T-cell (primary cell): ENCODE measurements at places on chromosomes 6 and 20. TPM values are rescaled to one million over a fixed set of nuclear protein-coding genes. Genes with fewer than 3 reads are reported as not detected.

GRCh38 chr6:38739532-38739931, 24.4 kb downstream of the DNAH8 start:
- H3K36me3 ChIP-seq: no peaks in the 10 kb centered on the region
- no peak for DNase-seq
- H3K27ac ChIP-seq: no peak overlapping the region
- no peak overlapping the region for H3K4me3 ChIP-seq
- H3K4me1 ChIP-seq: no peaks in the 10 kb centered on the region

GRCh38 chr20:60354024-60354580, 395.9 kb downstream of the CDH26 start:
- H3K4me3 ChIP-seq: no peak overlapping the region
- no peak overlapping the region for H3K27ac ChIP-seq
- DNase-seq: no peak
- no peaks in the 10 kb centered on the region for H3K27me3 ChIP-seq
- H3K4me1 ChIP-seq: no peaks in the 10 kb centered on the region

- H3K36me3 ChIP-seq: no peaks in the 10 kb centered on the region
- no peak overlapping the region for H3K27ac ChIP-seq
- H3K27me3 ChIP-seq: no peaks in the 10 kb centered on the region
- no peak for DNase-seq
- H3K4me3 ChIP-seq: no peak overlapping the region
- H3K4me1 ChIP-seq: no peaks in the 10 kb centered on the region
Measured at GRCh38 chr6:130713144-130713543, 114.1 kb upstream of the SMLR1 start.

GRCh38 chr20:25061103-25061799, 3.3 kb upstream of the ACSS1 start:
- DNase-seq: no peak
- peaks cover 15% of the 10 kb centered on the region for H3K27me3 ChIP-seq
- no peak overlapping the region for H3K27ac ChIP-seq
- peaks cover 30% of the 10 kb centered on the region for H3K4me1 ChIP-seq
- no peak overlapping the region for H3K4me3 ChIP-seq

- H3K4me1 ChIP-seq: no peaks in the 10 kb centered on the region
- no peak overlapping the region for H3K27ac ChIP-seq
- no peaks in the 10 kb centered on the region for H3K27me3 ChIP-seq
- no peaks in the 10 kb centered on the region for H3K36me3 ChIP-seq
- DNase-seq: no peak
- H3K4me3 ChIP-seq: no peak overlapping the region
Measured at GRCh38 chr6:63584566-63584965, 12.3 kb downstream of the LOC128125822 start.

The CD2AP gene
- 22.4 TPM for total RNA-seq

- no peaks in the 10 kb centered on the region for H3K36me3 ChIP-seq
- no peak within 1 kb of the TSS for H3K27ac ChIP-seq
- no peak within 1 kb of the TSS for H3K4me3 ChIP-seq
- no peaks in the 10 kb centered on the region for H3K4me1 ChIP-seq
- no peaks in the 10 kb centered on the region for H3K27me3 ChIP-seq
Measured at GRCh38 chr6:35804996-35805736, at the start of gene LHFPL5. Gene LHFPL5, plus strand, starts transcription at chr6:35805352. Its CDS starts 319 bp downstream, at chr6:35805671.

- H3K4me1 ChIP-seq: peaks cover 29% of the 10 kb centered on the region
- no peak overlapping the region for H3K4me3 ChIP-seq
- H3K36me3 ChIP-seq: no peaks in the 10 kb centered on the region
Measured at GRCh38 chr6:72624557-72625160, 2.8 kb downstream of the KCNQ5 start.

GRCh38 chr6:41416501-41416837, 81.1 kb downstream of the NCR2 start:
- H3K36me3 ChIP-seq: no peaks in the 10 kb centered on the region
- H3K27ac ChIP-seq: no peak overlapping the region
- peaks cover 4% of the 10 kb centered on the region for H3K4me1 ChIP-seq
- H3K27me3 ChIP-seq: no peaks in the 10 kb centered on the region
- no peak overlapping the region for H3K4me3 ChIP-seq
- DNase-seq: no peak

DNA sequence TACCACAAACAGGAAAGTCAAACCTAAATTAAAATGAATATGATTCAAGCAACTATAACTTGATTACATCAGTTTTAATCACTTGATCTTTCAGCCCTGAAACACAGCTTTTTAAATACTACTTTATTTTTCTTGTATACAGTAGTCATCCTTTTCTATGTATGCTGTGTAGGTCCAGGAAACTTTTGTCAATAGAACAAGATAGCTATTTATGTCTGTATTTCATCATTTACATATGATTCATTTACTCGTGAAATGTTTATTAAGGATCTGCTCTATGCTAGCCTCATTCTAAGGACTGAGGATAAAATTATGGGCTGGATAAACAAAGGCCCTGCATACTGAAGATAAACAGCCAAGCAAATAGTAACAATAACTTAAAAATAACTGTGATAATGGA, 930.2 kb downstream of the TFAP2A start:
- H3K4me1 ChIP-seq: no peaks in the 10 kb centered on the region
- no peaks in the 10 kb centered on the region for H3K36me3 ChIP-seq
- H3K27me3 ChIP-seq: no peaks in the 10 kb centered on the region
- no peak overlapping the region for H3K27ac ChIP-seq
- DNase-seq: no peak
- H3K4me3 ChIP-seq: no peak overlapping the region

GRCh38 chr6:150163970-150164369, 21.1 kb downstream of the PPP1R14C start:
- H3K27me3 ChIP-seq: peaks cover 6% of the 10 kb centered on the region
- no peak for DNase-seq

The OPN5 gene
- not detected for total RNA-seq

GRCh38 chr6:53070806-53071205, 5.6 kb downstream of the FBXO9 start:
- H3K27me3 ChIP-seq: no peaks in the 10 kb centered on the region
- H3K27ac ChIP-seq: no peak overlapping the region
- H3K4me1 ChIP-seq: peaks cover 8% of the 10 kb centered on the region
- peaks cover 31% of the 10 kb centered on the region for H3K36me3 ChIP-seq
- H3K4me3 ChIP-seq: no peak overlapping the region
- no peak for DNase-seq

DNA sequence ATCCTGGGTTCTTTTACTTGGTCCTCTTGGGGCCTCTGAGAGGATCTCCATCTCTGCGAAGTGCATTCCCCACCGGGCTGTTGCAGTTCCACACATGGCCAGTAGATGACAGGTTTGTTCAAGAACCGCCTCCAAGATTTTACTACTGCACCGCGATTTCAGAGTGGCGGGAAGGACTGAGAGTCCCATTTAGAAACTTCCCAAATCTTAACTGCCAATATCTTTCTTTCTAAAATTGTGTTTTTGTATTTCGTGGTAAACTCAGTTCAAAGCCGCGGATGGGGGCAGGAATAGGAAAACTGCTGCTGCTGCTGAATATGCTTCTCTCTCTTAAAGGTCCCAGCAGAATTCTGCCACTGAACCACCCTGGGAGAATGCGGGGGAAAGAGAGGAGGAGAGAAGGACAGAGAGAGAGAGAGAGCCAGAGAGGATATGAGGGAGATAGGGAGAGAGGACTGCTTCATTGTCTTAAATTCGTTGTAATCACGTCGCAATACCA, 8.6 kb upstream of the BTNL2 start:
- H3K27me3 ChIP-seq: peaks cover 26% of the 10 kb centered on the region
- H3K27ac ChIP-seq: no peak overlapping the region
- no peak overlapping the region for H3K4me3 ChIP-seq
- no peaks in the 10 kb centered on the region for H3K36me3 ChIP-seq
- DNase-seq: peak; percentile 57

GRCh38 chr20:35448788-35449373, 6.5 kb upstream of the CEP250 start:
- H3K27me3 ChIP-seq: peaks cover 15% of the 10 kb centered on the region
- no peaks in the 10 kb centered on the region for H3K4me1 ChIP-seq
- H3K36me3 ChIP-seq: no peaks in the 10 kb centered on the region
- no peak overlapping the region for H3K4me3 ChIP-seq
- no peak overlapping the region for H3K27ac ChIP-seq

DNA sequence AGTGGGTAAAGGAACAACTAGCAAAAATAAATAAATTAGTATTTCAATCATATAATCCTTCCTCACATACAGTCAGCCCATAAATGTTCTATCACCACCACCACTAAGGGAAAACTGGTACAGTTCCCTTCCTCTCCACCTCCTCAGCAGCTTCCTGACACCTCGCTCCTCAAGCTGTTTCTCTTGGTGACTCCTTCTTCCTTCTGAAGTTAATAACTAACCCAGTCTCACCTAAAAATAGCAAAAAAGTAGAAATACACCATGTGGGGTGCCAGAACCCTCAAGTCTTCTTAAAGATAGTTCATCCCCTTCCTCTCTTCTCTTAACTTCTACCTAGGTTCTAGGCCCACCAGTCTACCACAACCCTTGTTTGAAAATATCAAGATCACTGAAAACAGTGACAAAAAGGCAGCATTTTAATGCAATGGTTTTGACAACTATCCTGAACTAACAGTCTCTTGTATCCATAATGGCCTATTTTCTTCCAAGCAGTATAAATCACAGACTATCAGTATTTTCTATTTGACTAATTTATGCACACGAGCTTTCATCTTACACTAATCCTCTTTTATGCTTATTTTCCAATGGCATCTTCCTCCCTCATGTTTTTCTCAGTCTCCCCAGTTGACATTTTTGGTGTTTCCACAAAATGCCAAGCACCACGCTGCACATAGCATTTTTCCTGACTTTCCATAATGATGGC, 85.5 kb downstream of the KHDC1L start:
- H3K4me3 ChIP-seq: no peak overlapping the region
- no peaks in the 10 kb centered on the region for H3K36me3 ChIP-seq
- no peaks in the 10 kb centered on the region for H3K27me3 ChIP-seq
- H3K4me1 ChIP-seq: no peaks in the 10 kb centered on the region

The MAFB gene
- 0.56 TPM for total RNA-seq
